ENCODE measurements at places on chromosomes 7 and 10.

DNA sequence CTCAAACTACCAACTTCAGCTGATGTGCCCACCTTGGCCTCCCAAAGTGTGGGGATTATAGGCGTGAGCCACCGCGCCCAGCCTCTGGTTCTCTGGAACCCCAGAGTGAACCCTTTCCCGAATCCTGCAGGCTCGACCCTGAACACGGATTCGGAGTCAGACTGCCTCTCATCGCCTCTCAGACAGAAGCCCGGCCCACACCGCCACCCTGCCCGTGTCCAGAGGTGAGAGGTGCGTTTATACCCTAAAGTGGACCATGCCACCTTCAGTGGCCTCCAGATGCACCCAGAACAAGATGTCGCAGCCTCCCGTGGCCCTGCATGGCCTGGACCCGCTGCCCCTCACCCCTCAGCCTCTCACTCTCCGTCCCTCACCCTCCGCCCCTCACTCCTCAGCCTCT lies 64.9 kb upstream of the GNA12 start:
- no peak for DNase-seq

GRCh38 chr10:101120520-101120883 lies 10.6 kb upstream of the TLX1 start:
- DNase-seq: no peak

- no peak for DNase-seq
Observed at GRCh38 chr10:11805792-11806191, 17.4 kb upstream of the PROSER2 start.

DNA sequence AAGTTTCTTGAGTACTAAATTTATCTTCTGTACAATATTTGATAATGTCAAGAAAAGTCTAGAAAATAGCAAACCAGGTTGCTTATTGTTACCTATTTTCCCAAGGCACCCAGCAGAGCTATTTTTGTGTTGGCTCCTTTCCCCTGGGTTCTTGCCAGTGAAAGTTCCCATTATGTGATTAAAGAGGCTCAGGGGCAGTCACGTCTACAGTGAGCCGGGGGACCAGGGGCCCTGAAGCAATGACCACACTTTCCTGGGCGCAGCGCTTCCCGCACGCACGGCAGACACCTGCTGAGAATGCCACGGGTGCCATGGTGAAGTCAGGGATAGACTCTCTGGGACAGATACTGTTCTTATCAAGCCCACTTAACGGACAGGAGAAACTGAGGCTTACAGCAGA lies 10.4 kb upstream of the CNPY1 start:
- DNase-seq: no peak

DNA sequence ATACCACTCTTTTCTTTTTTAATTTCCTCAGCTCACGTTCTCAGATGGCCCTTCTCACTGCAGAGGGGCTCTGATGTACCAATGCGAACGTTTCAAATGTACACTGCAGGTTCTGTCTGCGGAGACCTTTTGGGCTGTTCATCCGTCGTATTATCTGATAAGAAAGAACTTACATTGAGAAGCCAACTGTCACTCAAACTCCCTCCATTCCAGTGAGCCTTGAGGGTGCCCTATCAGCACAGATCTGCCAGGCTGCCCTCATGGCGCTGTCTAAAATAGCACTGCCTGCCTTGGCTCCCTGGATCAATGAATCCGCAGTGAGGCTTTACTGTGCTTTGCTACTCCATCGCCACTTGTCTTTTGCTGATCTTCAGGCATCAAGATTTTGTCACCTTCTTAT lies 61.8 kb downstream of the ARL5B start:
- DNase-seq: no peak

DNA sequence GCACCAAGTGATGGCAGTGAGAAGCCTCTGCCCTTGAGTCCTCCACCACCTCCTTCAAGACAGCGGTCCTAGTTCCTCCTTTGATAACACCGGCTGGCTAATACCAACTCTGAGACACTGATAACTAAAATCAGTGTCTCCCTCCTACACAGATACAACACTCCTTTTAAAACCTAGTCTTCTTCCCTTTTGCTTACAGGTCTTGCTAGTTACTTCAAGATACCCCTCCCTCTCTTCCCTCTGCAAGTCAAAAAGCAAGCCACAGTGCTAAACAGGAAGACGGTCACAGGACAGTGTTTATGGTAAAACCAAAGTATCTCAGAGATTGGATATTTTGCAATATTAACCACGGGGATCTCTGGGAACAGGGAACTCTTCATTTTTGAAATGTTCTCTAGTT lies 4.6 kb downstream of the AKR1B1 start:
- DNase-seq: peak; percentile 67

GRCh38 chr10:131134001-131134576 lies 177.4 kb downstream of the TCERG1L start:
- DNase-seq: no peak

DNA sequence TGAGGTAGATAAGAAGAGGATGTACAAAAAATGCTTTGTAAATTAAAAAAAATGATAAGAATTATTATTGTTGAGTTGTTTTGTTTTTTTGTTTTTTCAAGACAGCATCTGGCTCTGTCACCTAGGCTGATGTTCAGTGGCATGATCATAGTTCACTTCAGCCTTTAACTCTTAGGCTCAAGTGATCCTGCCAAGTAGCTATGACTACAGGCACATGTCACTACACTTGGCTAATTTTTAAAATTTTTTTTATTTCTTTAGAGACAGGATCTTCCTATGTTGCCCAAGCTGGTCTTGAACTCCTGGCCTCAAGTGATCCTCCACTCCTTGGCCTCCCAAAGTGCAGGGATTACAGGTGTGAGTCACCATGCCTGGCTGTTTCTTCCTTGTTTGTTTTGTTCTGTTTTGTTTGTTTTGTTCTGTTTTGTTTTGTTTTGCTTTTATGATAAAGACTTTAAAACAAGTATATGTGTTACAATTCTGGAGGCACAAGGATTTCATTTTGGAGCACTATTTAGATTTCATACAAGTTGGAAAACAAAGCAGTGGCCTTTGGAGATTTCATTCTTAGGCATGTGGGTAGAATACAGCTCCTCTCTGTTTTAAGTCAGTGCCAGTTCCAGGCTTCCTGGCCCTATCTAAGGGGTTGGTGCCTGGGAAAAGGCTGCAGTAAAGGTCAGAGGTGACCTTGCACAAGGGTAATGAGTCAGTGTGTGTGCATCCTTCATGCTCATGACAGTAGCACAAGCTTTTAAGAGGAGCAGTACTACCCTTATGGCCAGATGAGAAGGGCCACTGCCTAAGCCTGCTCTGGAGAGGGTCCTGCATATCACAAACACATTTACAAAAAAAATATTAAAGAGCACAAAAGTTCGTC lies 17.9 kb downstream of the FGFBP3 start:
- no peak for DNase-seq

GRCh38 chr10:42646687-42647640 lies 8.6 kb upstream of the ZNF33B start:
- no peak for DNase-seq

DNA sequence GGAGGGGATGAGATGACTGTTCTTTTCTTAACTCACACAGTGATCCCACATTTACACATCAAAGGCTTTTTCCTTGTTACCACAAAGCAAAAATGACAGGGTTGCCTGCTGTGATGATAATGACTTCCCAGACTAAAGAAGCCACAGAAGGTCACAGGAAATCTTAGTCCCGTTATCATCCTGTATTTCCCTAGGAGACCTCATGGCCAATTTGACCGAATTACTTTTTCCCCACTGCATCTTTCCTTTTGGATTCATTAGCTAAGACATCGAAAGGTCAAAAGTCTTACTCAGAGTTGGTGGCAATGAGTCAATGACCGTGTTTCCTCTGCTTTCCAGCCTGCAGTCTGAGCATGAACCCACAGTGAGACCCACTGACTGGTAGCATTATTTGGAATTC lies 130.1 kb upstream of the INHBA start:
- peak; percentile 31 for DNase-seq

DNA sequence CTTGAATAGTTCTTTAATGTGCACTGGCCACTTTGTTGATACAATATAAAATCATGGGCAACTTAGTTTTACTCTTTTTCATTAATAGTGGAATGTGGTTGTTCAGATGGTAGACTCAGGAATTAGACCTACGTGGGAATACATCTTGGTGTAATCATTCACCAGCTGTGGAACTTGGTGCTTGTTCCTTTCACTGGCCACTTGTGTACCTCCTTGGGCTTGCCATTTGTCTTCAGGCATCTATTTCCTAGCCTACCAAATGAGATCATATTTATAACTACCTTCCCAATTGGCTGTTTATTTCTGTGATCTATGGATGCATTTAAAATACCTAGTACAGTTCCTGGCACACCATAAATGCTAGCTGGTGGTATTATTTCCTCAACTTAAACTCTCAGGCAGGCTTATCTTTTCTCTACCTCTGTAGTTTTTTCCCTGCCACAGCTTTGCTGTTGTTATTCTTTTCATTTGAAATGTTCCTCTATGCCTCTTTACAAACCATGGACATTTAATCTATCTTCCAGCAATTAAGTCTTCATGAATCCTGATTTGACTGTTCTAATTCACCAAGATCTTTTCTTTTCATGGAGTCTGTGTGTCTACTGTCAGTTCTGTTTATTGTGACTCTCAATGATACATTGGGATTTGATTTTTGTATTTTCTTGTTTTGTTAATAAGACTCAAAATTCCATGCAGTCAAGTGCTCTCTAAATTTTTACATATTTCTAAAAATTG lies 113.0 kb downstream of the ADAM22 start:
- DNase-seq: no peak

GRCh38 chr7:91033574-91033973 lies 230.7 kb upstream of the FZD1 start:
- DNase-seq: no peak

GRCh38 chr7:113118074-113118959 lies at the start of gene SMIM30:
Gene SMIM30 (minus strand): TSS chr7:113118554. CDS start chr7:113117578, 976 bp downstream.
- DNase-seq: peak; percentile 92

GRCh38 chr7:10521306-10521705 lies 452.4 kb upstream of the PHF14 start:
- no peak for DNase-seq

DNA sequence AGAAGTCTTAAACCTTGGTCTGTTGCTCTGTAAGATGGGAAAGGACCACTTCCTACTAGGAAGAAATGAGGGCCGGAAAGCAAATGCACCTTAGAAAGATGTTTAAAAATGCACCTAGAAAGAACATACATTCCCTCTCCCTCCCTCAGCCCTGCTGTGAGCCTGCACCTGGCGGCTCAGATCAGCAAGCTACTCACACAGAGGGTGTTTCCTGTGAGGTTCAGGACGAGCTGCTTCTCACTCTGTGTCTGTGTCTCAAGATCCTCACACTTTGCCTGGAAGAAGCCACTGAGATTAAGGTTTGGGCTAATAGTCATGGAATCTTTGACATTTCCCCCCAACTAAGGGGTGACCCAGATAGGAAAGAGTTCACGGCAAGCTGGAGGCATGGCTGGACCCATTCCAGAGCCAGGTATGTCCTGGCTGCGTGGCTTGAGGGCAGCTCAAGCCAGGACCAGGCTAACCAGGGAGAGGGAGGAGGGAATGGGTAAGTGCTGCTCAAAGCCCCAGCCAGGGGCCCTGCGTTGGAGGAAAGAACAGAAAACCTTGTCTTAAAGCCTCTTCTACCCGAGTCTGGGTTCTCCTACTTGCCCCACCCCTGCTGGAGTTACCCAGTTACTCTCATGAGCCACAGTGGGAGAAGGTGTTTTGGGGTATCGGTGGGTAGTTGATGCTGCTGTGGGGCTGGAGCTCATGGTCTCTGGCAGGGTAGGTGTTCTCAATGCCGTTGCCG lies 47.5 kb downstream of the PODXL start:
- no peak for DNase-seq

DNA sequence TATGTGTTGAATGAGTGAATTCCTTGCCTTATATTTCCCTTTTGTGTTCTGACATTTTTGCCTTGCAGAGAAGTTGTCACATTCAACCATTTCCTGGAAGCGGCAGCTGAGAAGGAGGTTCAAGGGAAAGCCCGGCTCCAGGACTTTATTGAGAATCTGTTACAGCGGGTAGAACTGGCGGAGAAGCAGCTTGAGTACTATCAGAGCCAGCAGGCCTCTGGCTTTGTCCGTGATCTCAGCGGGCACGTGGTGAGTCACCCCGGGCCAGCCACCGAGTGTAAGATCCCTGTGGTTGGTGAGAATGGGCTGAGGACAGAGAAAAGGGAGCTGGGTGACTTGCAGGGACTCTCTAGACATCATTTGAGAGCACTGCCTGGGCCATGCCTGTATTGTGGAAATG lies 14.2 kb downstream of the ZNF365 start:
- DNase-seq: no peak

DNA sequence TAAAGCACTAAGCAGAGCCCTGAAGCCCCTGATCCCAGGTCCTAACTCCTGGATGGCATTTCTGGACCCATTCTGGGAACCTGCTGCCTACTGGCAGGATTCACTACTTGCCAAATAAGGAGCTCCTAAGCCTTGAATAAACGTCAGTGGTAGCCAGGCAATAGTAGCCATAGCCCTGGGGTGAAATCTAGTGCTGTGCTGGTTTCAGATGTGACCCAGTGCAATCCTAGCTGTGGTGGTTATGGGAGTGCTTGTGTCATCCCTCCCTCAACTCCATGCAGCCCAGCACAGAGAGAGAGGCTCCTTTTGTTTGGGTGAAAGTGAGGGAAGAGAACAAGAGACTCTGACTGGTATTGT lies 43.7 kb downstream of the PCLO start:
- DNase-seq: no peak

- DNase-seq: no peak
Observed at GRCh38 chr10:72687035-72687434, 4.9 kb upstream of the MCU start.

DNA sequence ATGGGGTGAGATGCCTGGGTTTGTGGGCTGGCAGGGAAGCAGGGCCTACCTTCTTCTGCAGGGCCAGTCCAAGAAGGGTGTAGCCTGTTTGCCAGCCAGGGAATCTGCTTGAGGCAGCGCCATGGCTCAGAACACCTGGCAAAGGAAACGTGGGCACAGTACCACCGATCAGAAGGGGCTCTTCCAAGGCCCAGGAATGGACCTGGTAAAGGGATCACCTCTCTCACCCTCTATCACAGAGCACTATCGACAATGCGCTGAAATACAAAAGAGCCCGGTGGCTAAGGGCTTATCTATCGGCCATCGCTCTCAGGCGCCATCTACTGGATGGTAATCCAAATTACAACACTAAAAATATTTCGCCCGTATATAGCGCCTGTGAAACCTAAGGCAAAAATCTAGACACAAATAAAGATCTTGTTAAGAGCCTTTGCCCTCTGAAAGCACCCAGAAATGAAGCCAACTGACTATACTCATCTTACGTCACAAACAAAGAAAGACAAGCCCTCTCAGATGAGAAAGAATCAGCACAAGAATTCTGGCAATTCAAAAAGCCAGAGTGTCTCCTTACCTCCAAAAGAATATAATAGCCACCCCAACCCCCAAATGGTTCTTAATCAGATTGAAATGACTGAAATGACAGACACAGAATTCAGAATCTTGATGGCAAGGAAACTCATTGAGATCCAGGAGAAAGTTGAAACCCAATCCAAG lies 217.8 kb upstream of the HPS1 start:
- DNase-seq: peak; percentile 76

DNA sequence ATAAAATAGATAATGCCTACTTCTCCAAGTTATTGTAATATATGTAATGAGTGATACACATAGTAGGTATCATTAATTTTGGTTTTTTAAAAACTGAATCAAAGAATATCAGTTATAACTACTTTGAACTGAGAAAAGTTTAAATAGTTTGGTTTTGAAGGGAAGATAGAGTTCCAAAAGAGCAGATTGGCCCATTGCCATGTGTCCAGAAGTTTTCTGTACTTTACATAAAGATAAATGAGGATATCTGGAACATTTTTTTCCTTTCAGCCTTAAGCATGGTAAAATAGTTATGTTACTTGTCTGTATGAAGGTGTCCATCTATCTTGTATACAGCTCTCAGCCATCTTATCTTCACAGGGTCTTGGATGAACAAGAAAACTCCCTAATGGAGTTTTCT lies 97.9 kb upstream of the MXI1 start:
- DNase-seq: no peak

GRCh38 chr10:21791276-21791675 lies 212.3 kb downstream of the DNAJC1 start:
- no peak for DNase-seq
